Effector memory CD4-positive, alpha-beta T cell (primary cell): ENCODE measurements at places on chromosomes 6 and 20.

DNA sequence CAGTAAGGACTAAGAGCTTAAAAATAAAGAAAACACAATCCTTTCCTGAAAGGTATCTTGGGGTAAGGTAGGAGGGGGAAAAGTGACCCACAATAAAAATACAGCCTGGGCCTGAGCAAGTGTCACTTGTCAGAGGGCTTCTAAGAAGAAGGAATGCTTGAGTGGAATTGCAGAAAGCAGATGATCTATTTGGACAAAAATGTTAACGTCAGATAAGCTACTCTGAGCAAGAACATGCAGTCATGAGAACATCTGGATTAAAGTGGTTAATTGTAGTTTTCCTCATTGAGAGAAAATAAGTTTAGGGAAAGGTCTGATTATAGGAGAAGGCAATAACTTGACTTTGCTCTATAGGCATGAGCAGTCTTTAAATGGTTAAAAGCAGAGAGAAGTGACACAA lies 581.9 kb downstream of the HTR1B start:
- no peak for DNase-seq
- H3K4me3 ChIP-seq: no peak overlapping the region
- no peaks in the 10 kb centered on the region for H3K36me3 ChIP-seq
- H3K4me1 ChIP-seq: no peaks in the 10 kb centered on the region

GRCh38 chr20:40811660-40812414 lies 122.8 kb upstream of the MAFB start:
- H3K4me1 ChIP-seq: no peaks in the 10 kb centered on the region
- no peak for DNase-seq
- H3K27me3 ChIP-seq: no peaks in the 10 kb centered on the region

GRCh38 chr6:163857421-163857820 lies 442.9 kb downstream of the QKI start:
- H3K27me3 ChIP-seq: no peaks in the 10 kb centered on the region
- no peaks in the 10 kb centered on the region for H3K4me1 ChIP-seq
- no peak for DNase-seq
- H3K27ac ChIP-seq: no peak overlapping the region

DNA sequence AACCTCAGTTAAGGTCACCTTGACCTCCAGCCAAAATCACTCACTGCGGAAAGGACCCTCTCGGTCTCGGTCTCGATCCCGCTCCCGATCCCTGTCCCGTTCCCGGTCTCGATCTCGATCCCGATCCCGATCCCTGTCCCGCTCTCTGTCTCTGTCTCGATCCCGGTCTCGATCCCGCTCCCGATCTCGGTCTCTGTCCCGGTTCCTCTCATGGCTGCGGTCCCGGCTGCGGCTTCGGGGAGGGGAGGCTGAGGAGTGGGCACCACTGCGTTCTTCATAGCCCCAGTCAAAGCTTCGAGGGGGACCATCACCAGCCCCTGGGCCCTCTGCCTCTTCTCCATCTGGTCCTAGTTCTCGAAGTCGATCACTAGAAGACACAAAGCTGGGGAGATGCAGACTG lies 4.3 kb downstream of the NELFE start:
- peaks cover 13% of the 10 kb centered on the region for H3K4me1 ChIP-seq
- H3K27ac ChIP-seq: no peak overlapping the region
- H3K27me3 ChIP-seq: no peaks in the 10 kb centered on the region
- DNase-seq: no peak
- peaks cover 58% of the 10 kb centered on the region for H3K36me3 ChIP-seq

GRCh38 chr6:164098857-164099267 lies 684.3 kb downstream of the QKI start:
- H3K4me1 ChIP-seq: no peaks in the 10 kb centered on the region
- no peak for DNase-seq
- no peak overlapping the region for H3K27ac ChIP-seq
- H3K27me3 ChIP-seq: no peaks in the 10 kb centered on the region

DNA sequence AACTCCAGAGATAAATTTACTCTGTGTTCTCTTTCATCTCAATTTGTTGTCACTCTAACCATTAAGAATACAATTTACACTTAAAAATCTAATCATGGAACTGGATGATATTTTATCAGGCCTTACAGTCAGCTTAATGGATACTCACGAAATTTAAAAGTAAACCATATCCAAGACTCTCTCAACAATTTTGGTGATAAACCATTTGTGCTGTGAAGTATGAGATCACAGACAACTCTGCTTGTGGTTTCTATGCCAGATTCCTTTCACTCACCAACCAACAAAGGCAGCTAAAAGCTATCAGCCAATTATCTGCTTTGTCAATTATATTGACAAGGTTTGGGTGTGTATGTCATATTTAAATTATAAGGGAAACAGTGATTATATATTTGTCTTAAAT lies 155.8 kb downstream of the TRDN start:
- H3K36me3 ChIP-seq: no peaks in the 10 kb centered on the region
- no peaks in the 10 kb centered on the region for H3K27me3 ChIP-seq
- no peak overlapping the region for H3K4me3 ChIP-seq
- DNase-seq: no peak
- no peaks in the 10 kb centered on the region for H3K4me1 ChIP-seq
- no peak overlapping the region for H3K27ac ChIP-seq

GRCh38 chr20:62977613-62978560 lies 25.4 kb downstream of the SLC17A9 start:
- peak; percentile 82 for DNase-seq
- H3K27me3 ChIP-seq: peaks cover 55% of the 10 kb centered on the region
- H3K4me3 ChIP-seq: peak overlapping the region; percentile 44
- no peaks in the 10 kb centered on the region for H3K36me3 ChIP-seq

DNA sequence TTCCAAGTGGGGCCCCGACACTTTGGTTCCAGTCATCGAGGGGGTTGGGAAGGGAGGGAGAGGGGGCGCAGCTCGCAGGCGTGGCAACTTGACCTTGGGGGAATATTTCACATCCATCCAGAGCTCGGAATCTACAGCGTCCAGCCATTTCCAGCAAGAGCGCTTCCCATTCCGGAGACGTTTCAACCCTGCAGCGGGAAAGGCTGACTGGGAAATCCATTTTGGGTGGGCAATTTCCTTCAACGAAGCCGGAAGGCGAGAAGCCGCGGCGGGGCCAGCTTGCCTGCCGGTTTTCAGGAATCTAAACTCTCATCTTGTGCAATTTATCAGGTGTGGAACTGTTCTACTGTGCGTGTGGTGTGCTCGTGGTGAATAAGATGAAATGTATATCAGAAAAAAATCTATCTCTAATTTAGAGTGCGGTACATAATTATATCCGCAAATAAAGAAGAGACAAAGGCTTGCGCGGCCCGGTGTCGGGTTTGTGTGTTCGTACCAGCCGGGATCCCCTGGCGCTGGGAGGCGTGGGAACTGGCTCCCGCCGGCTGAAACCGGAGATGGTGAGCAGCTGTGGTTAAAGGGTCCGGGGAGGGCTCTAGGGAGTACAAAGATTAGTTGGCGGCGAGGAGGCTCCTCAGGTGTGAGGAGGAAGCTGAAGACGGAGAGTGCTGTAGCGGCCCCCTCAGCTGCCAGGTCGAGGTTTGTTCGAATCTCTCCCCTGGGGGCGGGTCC lies 4.8 kb downstream of the SLC32A1 start:
- no peak overlapping the region for H3K4me3 ChIP-seq
- H3K4me1 ChIP-seq: peaks cover 54% of the 10 kb centered on the region
- H3K36me3 ChIP-seq: no peaks in the 10 kb centered on the region
- no peak for DNase-seq

DNA sequence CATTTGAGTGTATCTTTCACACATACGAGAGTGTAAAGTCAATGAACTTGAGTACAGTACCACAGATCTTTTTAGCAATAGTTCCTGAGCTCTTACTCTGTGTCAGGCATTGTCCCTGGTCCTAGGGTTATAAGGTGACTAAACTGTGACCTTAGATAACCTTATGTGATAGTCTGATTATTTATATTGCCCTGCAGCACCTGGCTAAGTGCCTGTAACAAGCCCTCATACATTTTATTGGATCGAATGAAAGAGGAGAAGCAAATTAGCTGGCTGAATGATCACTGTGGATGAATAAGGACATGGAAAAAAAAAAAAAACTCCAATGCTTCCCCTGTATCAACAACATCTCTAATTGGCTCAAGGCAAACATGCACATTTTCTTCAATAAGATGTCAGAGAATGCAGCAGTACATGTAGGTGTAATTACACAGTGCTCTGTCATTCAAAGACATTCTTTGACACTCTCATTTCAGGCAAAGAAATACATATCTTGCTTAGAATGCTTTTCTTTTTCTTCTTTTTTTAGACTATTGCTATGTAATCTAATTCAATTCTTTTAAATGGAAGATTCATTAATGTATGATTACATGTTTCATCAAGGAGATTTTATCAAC lies 153.4 kb downstream of the PHACTR1 start:
- H3K27ac ChIP-seq: no peak overlapping the region
- DNase-seq: no peak
- H3K4me1 ChIP-seq: no peaks in the 10 kb centered on the region
- H3K4me3 ChIP-seq: no peak overlapping the region
- no peaks in the 10 kb centered on the region for H3K27me3 ChIP-seq
